Activated naive CD4-positive, alpha-beta T cell (primary cell): ENCODE measurements at places on chromosomes 3 and 15.

DNA sequence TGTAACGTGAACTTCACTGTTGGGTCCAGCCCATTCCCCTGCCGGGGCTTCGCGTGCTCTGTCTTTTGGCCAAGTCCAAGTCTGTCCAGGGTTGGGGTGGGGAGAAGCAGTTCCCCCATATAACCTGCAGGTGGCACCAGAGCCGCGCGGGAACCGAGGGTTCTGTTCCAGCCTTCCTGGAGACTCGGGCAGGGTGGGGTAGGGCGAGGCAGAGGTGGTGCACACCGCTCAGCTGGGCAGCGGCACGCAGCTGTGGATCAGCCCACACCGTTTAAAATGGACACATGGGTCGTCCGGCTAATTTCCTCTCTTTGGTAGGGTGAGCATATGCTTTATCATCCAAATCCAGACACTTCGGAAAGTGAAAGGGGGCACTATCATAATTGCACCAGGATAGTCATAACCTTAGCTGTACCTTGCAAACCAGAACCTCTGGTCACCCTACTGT, 118.1 kb downstream of the TBC1D2B start:
- DNase-seq: peak; percentile 62

GRCh38 chr3:194730365-194730764, 44.7 kb downstream of the FAM43A start:
- DNase-seq: no peak

DNA sequence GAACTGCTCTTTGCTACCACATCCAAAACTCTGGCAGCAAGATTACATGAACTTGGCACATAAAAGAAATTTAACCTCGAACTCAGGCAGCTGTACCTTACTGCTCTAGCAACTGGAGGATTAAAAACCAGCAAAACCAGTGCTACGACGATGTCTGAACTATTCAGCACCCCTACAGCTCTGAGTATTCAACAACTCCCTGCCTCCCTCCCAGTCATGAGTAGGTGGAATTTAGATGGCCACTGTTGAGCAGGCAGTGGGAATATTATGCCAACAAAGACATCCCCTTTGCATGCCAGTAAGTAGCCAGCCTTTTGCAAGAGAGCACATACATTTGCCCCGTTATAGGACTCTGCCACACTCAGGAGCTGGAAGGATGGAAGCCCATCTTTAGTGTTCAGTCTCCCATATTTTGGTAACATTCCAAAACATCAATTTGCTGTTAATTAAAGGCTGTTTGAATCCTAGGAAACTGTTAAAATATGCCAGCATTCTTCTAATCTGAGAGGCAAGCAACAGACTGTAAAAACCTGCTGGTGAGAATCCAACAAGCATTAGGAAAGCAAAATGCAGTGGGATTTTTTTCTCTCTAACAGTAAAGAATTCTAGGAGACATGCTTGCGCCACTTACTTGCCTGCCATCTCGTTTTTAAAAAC, 85.4 kb downstream of the ZNF385D start:
- no peak for DNase-seq

DNA sequence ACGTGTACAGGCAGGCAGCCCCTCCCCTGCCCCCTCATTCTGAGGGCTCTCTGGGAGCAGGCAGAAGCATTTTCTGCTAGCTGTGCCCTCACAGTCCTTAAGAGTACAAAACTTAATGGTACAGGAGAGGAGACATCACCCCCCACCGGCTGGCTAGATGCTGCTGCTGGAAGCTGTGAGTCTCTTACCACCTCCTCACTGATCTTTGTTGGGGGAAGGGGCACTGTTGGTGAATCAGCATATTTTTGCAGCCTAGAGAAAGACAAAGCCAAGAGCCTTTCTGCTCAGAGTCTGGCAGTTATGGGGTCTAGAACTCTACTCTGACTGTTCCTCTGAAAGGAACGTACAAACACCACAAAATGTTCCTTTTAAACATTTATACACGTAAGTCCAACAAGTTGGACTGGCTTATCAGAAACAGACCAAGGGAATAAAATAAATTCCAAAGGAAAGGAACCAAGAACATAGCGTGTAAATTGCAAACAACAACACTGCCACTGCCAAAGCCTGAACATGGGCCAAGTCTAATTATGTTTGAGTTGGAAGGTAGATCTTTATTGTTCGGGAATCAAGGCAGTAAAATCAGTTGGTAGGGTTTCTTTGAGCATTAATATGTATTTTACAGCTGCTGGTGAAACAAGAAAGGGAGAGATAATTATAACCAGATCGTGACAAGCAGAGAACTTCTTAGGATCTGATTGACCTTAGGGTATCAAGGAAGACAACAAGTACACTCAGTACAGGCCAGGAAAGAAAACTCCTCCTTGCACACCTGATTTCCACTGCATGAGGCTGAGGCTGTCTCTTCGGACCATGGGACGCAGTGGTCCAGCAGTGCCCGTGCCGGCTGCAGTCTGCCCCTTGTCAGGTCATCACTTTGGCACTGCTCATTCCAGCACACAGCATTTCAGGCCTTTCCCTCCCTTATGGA, 27.4 kb downstream of the CLK3 start:
- DNase-seq: no peak

DNA sequence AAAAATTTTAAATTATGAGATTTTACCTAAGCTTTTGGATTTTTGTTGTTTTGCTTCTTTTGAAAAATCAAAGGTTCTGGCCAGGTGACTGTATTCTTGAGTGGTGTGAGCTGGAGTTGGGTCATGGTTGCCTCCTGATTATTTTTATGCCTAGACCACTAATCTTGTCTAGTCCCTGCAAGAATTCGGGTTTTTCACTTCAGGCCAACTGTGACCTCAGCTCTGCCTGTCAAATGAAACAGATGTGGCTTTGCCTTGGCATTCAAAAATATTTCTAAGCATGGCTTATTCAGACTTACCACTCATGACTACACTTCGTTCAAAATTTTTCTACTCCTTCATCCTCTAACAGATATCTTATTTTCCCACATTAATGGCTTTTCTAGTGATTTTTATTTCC, 25.4 kb upstream of the CDV3 start:
- DNase-seq: no peak
